Ecto neural progenitor cell (in vitro differentiated cells): ENCODE measurements at places on chromosomes 2 and 18.

DNA sequence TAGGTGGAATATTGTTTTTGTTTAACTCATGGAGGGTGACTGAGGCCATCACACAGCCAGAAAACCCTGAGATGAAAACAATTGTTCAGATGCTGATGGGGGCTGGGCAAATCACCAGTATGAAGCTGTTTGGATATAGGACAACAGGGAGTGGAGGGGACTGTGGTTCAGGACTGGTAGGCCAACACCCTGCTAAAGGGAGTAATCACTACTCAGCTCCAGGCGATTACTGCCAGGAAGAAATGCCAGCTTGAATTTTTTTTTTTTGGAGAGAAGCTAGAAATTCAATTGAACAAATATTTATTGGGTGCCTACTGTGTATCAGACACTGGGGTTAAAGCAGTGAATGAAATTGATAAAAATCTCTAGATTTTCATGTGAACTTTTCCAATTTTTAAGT is 37.4 kb downstream of the TNP1 start:
- DNase-seq: no peak

GRCh38 chr2:223562078-223562477 is 40.1 kb downstream of the SCG2 start:
- no peak for DNase-seq

- DNase-seq: no peak
Observed at GRCh38 chr2:227627769-227628168, 10.5 kb downstream of the SCYGR4 start.

GRCh38 chr2:154554046-154554445 is 144.4 kb upstream of the KCNJ3 start:
- no peak for DNase-seq

GRCh38 chr2:167333245-167333644 is 445.0 kb downstream of the XIRP2 start:
- no peak for DNase-seq

- DNase-seq: no peak
Observed at GRCh38 chr2:44184106-44184505, 15.4 kb downstream of the PPM1B start.

GRCh38 chr2:139550341-139550740 is 770.2 kb upstream of the NXPH2 start:
- DNase-seq: no peak

DNA sequence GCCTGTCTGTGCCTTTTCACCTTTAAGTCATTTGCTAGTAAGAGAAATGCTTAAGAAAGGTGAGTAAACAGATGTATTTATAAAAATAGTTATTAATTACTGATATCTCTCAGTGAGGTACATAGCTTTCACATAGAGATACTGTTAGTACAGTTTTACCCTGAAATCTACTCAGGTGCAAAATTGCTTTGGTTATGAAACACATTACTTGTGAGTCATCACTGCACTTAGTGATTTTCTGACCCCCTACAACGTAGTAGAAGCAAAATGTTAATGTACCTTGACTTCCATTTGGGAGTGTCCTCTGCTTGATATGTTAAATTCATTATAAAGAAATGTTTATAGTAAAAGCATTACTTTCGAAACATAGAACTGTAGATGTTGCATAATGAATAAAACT is 6.5 kb downstream of the GLS start:
- DNase-seq: no peak

- DNase-seq: no peak
Observed at GRCh38 chr18:36485772-36486171, 188.3 kb downstream of the FHOD3 start.

DNA sequence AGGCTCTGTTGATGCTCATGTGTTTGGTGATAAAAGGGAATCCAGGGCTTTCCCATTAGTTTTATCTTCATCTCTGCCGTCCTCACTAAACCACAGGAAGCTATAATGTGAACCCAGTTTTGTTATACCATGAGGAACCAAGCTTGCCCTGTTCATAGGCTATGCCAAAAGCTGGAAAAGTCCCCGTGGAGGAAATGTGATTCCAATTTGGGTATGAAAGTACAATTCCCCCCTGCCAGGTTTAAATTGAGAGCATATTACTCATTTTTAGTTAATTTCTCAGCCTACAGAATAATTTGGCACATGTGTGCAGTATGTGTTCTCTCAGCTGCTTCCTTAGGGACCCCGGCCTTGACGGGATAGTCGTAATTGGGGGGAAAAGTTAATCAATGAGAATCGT is 327.4 kb downstream of the RND3 start:
- no peak for DNase-seq

GRCh38 chr2:72915907-72916742 is 1.2 kb upstream of the EMX1 start:
- DNase-seq: peak; percentile 87
